T-helper 9 cell (primary cell): ENCODE measurements at places on chromosomes 4 and X.
A peak's percentile ranks its signal among the peaks of the same experiment; 100 is the strongest.

- no peak for DNase-seq
Measured at GRCh38 chrX:39398963-39399261, 597.7 kb downstream of the MID1IP1 start.

GRCh38 chr4:83204731-83205130 is 79.9 kb downstream of the COQ2 start:
- no peak for DNase-seq

- no peak for DNase-seq
Measured at GRCh38 chr4:101135371-101136010, 211.8 kb downstream of the PPP3CA start.

DNA sequence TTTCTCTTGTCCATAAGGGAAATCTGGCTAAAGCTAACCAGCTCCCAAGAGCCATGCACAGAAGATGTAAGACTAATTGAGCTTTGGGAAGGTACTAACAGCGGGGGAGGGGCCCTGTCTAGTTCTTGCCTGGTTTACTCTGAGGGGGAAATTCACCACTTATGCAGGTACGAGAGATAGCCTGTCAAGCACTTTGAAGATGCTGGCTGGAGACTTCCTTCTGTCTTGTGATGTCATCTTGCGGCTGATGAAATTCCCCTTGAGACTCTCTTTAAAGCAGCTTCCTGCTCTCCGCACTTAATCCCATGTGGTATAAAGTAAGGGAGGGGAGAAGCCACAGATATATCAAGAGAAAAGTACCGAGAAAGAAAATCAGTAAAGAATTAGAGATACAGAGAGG is 345.3 kb downstream of the MAPK10 start:
- no peak for DNase-seq

DNA sequence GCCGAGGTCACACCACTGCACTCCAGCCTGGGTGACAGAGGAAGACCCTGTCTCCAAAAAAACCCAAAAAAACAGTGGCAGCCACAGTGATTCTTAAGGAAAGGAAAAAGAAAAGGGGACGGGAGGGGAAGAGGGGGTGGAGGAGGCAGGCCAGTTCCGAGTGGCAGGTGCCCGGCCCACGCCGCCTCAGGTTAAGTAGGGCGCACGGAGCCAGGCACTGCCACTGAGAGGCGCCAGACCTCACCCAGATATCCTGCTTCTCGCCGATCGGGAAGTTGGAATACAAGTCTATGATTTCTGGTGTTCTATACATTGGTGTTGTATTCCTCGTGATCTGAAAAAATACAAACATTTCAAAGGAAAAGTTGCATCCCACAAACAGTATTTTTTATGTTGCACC is 35.9 kb downstream of the GAK start:
- DNase-seq: no peak

- DNase-seq: no peak
Measured at GRCh38 chrX:116384406-116384954, 51.9 kb upstream of the SLC6A14 start.

- DNase-seq: no peak
Measured at GRCh38 chrX:17077361-17077760, 130.9 kb downstream of the REPS2 start.

DNA sequence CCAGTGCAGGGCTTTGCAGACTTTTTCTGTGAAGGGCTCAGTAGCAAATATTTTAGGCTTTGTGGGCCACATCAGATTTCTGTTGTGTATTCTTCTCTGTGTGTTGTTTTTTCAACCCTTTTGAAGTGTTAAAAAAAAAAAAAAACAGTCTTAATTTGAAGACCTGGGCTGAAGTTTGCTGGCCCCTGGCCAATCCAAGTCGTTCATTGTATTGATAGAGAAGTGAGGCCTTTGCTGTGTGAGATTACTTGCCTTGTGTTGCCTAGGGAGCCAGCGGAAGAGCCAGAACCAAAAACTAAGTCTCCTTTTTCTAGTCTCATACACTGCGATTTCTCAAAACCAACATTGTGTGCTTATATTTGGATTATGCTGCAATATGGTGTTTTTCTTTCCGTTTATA is 46.9 kb downstream of the MTM1 start:
- DNase-seq: no peak

- DNase-seq: no peak
Measured at GRCh38 chr4:39456946-39457763, 1.6 kb downstream of the RPL9 start.

GRCh38 chrX:46572340-46572936 is 1.1 kb upstream of the CHST7 start:
- peak; percentile 3 for DNase-seq

GRCh38 chr4:3498901-3499510 is 33.2 kb downstream of the LRPAP1 start:
- no peak for DNase-seq

DNA sequence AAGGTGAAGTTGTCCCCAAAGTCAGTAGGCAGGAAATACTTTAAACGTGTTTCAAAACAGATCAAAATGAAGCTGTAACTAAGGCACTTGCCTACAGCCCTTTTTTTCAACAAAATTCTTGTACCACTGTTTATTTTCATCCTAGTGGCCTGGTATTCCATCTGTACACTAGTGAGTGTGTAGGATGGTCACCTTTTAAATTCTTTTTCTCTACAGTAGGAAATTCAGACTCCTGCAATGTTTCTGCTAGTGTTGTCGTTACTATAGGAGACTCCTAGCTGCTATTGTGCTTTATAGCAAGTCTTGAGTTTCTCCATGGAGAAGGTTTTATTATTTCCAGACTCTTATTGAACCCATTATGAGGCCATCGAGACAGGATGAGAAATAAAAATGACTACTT is 7.0 kb upstream of the NHS start:
- no peak for DNase-seq

GRCh38 chrX:132609362-132609848 is 120.6 kb upstream of the MBNL3 start:
- no peak for DNase-seq

DNA sequence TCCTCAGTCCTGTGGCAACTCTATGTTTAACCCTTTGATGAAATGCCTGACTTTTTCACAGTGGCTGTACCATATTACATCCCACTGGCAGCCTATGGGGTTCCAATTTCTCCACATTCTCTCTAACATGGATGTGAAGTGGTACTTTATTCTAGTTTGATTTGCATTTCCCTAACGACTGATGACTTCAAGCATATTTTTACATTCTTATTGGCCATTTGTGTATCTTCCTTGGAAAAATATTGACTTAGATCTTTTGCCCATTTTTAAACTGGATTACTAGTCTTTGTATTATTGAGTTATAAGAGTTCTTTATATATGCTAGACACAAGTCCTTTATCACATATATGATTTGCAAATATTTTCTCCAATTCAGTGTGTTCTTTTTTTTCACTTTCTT is 2.1 kb upstream of the RAB39B start:
- no peak for DNase-seq

- no peak for DNase-seq
Measured at GRCh38 chr4:29153642-29154041, 1566.5 kb upstream of the PCDH7 start.

DNA sequence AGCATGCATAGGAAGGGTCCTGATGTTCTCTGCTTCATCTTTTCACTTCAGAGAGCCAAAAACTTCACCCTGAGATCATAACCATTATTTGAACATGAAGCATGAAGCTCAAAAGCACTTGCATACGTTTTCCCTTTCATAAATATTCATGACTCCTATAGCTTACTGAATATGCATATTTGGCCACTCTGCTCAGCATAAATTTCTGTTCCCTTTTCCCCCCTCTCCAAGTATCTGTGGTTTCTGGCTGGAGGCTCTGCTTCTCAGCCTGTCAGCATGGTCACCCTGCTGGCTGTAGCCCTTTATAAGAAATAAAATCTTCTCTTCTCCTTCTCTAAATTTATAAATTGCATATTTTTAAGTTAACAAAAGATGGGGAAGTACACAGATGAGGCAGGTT is 384.7 kb upstream of the AGA start:
- no peak for DNase-seq
